ENCODE measurements at places on chromosomes 4 and X.

DNA sequence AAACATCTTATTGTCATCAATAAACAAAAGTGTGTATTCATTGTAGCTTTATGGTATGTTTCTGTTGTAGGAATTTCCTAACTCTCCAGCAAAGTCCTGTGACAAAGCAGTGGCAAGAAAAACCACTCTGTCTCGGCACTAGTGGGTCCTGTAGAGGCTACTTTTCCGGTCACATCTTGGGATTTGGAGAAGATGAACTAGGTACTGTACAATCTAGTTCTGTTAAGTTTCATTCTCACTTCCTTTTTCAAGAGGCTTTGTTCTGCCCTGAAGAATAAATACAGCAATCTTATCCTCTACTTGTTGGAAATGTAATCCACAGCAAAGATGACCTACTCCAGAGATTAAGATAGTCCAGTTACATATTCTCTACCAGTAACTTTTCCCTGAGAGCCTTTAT is 69.3 kb downstream of the HHIP start:
- DNase-seq: no peak

- no peak for DNase-seq
Measured at GRCh38 chr4:73762409-73762808, 22.0 kb downstream of the CXCL8 start.

GRCh38 chr4:159284113-159284512 is 181.2 kb downstream of the RAPGEF2 start:
- peak; percentile 66 for DNase-seq

GRCh38 chr4:39472396-39472795 is 13.5 kb downstream of the LIAS start:
- no peak for DNase-seq

- DNase-seq: no peak
Measured at GRCh38 chrX:23887451-23887850, 20.3 kb downstream of the APOO start.

- no peak for DNase-seq
Measured at GRCh38 chrX:150058728-150059127, 120.4 kb upstream of the EOLA2 start.

- no peak for DNase-seq
Measured at GRCh38 chrX:130952266-130953043, 49.4 kb upstream of the ENOX2 start.

- DNase-seq: no peak
Measured at GRCh38 chr4:7160439-7160838, 31.9 kb upstream of the SORCS2 start.

- DNase-seq: no peak
Measured at GRCh38 chr4:40276546-40276945, 58.6 kb upstream of the CHRNA9 start.

GRCh38 chrX:38770152-38770551 is 31.1 kb upstream of the MID1IP1 start:
- DNase-seq: no peak

- peak; percentile 28 for DNase-seq
Measured at GRCh38 chrX:18291006-18291545, 63.4 kb downstream of the SCML2 start.

DNA sequence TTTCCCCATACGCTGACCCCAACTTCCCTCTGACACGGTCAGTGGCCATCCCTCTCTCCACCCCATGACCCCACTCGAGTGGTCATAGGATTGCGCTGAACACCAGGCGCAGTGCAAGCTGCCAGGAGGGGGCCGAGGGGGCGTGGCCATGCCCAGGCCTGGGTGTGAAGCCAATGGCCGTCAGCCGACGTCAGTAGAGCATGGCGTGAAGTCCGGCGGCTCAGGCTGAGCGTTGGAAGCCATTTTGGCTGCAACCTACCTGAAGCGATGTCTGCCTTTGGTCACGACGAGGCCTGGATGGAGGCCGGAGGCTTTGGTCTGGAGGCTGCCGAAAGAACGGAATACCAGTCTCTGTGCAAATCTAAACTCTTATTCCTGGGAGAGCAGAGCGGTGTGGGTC is at the start of gene RAB41:
Gene RAB41, plus strand, starts transcription at position 222 of the 400 bp plus-strand sequence. Its CDS starts 46 bp downstream, at position 268.
- DNase-seq: no peak

DNA sequence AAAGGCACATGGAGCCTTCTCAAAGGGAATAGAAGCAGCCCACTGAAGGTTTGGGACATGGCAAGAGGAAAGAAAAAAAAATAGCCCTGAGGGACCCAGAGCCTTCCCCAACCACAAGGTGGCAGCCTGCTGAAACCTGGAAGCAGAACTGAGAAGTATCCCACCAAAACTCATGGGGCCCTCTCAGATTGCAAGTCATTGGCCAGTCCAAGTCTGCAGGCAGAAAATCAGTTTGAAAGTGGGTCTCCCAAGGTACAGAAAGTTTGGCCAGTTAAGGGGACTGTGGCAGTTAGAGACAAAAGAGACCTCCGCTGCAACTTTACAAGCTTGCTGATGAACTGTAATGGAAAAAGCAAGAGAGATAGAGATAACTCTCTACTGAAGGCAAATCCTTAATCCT is 155.8 kb downstream of the ANTXR2 start:
- peak; percentile 53 for DNase-seq

GRCh38 chr4:23036921-23037495 is 344.3 kb downstream of the GBA3 start:
- no peak for DNase-seq

GRCh38 chrX:29662101-29662500 is 553.3 kb upstream of the MAGEB2 start:
- peak; percentile 53 for DNase-seq

DNA sequence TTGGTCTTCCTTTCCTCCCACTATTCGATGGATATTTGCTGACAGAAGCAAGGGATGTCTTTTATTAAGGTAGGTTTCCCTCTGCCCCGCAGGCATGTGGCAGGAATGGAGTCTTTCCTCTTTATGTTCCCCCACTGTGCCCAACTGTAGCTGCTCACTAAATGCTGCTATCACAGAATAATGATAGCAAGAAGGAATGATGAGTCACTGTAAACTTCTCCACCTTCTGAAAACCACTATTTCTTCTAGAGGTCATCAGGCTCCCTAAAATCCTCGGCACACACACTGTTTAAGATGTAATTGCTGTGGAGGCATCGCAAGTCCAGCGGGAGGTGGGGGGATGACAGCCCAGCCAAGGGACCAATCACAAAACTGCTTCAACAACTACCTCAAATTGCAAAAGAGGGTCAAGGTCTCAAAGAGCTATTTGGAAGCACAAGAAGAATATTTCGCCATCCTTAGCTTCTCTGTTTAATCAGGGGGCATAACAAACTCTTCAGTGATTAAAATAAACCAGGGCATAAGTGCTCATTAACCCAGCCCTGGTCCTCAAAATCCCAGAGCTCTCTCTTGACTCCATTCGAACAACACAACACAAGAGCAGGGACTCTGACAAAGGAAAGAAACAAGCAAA is 13.9 kb downstream of the QDPR start:
- DNase-seq: no peak

DNA sequence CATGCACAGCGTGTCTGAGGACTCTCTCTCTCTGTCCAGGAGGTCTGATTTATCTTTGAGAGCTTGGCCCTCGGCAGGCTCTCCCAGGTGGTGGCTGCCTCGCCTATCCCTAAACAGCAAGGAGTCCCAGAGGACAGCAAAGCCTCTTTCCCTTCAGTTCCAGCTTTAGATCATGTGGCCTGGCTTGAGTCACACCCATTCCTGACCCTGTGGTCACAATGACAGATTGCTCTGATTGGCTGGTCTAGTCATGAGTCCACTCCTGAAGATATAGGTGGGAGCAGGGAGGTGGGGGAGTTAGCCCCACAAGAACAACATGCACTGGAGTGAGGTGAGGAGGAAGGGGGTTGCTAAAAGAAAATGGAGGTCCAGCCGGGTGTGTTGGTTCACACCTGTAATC is 12.1 kb upstream of the PORCN start:
- DNase-seq: no peak

DNA sequence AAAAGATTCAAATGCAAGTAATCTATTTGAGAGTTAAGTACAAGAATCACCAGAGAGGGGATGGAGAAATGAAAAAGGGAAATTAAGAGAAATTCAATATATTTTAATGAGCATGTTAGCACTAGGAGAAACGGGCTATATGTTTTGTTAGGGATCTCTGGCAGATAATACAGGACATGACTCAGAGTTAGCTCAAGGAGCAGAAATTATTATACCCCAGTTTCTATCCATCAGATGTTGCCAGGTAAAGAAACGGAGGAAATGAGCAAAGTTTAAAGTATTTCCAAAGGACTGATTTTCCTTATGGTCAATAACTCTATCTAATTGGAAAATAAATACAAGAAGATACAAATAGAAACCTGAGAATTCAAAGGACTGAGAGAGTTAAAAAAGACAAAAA is 867.6 kb downstream of the TRAM1L1 start:
- no peak for DNase-seq

DNA sequence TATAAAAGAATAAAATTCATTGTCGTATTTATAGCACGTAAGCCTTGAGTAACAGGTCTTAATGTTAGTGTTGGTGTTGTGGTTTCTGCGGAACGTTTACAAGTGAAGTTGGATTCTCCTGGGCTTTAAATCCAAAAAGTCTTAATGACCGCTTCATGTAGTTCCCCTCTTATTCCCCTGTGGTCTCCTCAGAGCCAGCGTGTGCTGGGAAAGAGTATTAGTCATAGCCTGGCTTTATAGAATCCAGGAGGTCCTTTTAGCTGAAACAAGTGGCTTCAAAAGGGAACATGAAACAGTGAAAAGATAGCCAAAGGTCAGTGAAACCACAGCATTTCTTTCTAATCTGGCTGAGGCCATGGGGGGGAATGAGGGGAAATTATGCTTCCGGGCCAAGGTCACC is 79.1 kb downstream of the CLCN4 start:
- peak; percentile 79 for DNase-seq

DNA sequence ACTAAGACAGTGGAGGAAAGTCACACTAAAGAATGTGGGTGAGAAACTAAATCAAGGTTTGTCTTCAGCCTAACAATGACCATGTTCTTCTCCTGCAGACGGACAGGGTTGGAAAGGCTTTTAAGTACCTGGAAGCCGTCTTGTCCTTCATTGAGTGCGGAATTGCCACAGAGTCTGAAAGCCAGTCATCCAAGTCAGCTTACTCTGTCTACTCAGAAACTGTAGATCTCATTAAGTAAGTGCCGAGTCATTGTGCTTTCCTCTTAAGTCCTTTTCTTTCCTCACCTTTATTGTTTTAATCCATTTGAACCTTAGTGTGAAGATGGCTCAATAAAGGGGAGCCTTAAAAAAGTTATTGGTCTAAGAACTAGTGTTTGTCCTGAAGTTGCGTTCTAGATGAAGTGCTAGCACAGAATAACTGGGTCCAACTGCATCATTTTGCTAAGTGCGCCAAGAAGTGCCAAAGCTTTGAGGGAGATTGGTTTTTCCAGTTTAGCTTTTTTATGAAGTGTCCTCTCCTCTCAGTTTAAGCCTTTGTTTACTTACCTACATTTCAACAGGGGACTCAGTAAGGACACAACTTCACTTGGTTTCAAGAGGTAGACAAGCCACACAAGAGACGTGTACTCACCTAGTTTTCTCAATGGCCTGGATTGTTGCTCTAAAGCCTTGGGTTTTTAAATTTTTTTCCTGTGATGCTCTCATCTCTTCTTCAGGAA is 89.3 kb downstream of the KLHL8 start:
- no peak for DNase-seq

DNA sequence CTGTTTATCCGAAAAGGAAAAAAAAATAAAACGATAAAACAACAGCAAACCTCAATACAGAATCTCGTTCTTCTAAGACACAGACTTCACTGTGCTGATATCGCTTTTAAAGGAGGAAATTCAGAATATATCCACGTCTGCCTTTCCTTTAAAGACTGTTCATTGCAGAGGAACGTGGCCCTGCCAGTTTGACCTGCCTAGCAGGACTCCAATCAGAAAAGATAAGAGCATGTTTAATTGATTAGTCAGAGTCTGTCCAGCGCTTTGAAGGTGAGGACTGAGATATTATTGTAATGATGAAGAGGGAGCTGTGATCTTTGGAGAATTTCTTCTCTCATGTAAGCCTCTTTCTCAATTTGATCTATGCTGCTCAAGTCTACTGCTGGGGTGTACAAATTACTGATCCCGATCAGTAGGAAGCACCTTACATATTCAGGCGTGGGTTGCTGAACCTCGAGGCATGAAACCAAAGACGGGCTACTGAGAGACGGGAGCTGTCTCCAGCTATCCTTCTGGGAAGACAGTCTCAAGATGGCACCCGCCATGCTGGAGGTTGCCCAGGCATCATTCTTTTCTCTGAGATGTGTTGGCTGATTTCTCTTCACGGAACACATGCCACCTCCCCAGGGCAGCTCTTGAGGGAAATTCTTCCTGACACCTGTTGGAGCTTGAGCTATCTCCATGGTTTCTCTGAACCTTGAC is 146.1 kb downstream of the SHOX start:
- no peak for DNase-seq

DNA sequence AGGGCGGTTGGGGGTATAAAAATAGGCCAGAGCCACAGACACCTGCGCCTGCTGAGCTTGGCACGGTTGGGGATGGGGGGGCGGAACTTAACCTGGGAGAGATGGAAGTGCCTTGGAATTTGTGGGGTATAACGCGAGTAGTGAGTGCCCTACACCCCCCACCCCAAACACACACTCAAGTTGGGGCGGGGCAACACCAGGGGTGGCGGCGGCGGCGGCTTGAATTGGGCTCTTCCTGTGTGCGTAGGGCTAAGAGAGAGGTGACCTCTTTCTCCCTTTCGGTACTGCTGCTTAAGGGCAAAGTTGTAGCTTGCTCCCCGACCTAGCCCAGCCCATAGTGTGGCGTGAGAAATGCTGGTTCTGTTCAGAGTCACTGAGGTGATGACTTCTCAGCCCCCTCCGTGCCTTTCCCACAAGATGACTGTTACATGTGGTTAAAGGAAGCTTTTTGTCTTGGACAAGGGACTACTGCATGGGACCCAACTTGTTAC is 839 bp downstream of the STK26 start:
- no peak for DNase-seq

DNA sequence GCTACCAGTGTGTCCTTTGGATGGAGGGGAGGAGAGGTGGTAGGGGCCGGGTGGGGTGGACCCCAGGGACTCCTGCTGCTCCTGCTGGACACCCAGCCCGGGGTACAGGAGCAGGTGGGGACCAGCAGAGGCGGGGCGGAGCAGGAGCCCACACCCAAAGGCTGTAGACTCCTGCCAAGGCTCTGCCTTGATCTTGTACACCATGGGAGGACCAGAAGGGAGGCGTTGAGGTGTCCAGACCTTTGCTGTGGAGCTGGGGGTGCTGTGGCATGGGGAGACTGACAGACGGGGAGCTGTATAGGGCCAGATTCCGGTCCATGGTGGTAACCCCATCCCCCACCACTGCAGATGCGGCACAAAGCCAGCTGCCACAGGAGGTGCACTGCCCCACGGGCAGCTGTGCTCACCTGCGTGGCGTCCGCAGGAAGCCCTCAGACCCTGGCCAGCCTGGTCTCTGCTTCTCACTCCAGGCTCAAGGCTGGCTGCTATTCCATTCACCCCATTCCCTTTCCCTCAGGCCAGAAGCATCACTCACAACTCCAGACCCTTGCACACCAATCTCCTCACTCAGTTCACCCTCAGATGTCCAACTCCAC is 5.0 kb upstream of the SLC26A1 start:
- DNase-seq: no peak

- peak; percentile 96 for DNase-seq
Measured at GRCh38 chr4:110869114-110869513, 246.2 kb upstream of the PITX2 start.

DNA sequence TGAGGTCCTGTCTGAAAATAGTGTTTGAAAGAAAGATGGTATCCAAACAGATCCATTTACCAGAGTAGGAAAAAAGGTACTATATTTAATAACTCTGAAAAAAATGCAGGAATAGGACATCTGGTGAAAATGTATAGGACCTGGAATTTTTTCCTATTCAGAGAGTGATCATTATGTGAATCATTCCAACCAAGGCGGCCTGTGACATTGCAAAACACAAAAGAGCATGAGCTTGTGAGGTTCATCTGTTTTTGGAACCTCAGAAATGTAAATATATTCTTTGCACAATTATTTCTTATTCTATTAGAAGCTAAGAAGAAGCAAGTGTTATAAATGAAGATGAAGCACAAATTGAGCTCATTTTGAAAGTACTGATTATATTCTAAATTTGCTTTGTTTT is 2.0 kb downstream of the C4orf51 start:
- peak; percentile 36 for DNase-seq

Data from fibroblast of skin of abdomen (primary cell).